ENCODE measurements at places on chromosomes 12 and 14. TPM values are rescaled to one million over a fixed set of nuclear protein-coding genes. Genes with fewer than 3 reads are reported as not detected.
A peak's percentile ranks its signal among the peaks of the same experiment; 100 is the strongest.

GRCh38 chr14:72945356-72946027 lies 19.2 kb downstream of the DCAF4 start:
- H3K36me3 ChIP-seq: no peaks in the 10 kb centered on the region
- no peak for DNase-seq
- H3K27me3 ChIP-seq: no peaks in the 10 kb centered on the region
- no peaks in the 10 kb centered on the region for H3K4me1 ChIP-seq

DNA sequence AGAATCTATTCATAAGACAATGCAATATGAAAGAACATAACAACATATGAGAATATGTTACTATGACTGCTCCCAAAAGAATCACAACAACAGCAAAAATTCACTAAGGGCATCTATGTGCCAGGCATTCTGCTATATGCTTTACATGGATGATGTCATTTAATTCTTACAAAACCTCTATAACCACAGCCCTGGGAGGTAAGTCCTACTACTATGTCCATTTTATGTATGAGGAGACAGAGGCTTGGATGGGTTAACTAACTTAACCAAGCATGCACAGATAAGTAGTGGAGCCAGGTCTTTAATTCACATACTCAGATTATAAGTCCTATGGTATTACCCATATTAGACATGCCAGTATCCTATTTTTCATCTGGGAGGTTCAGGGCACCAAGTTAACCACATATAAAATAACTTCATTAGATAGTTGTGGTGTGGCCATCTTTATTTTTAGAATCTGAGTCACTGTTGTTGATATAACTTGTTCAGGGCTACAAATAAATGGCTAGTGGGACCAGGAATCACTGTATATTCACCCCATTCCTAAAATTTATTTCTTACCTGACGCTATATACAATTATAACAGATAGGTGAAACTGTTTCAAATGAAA lies 33.2 kb upstream of the RAD51AP1 start:
- H3K27me3 ChIP-seq: no peaks in the 10 kb centered on the region
- H3K36me3 ChIP-seq: no peaks in the 10 kb centered on the region
- no peak overlapping the region for H3K27ac ChIP-seq
- no peak overlapping the region for H3K4me3 ChIP-seq

GRCh38 chr14:83309211-83309610 lies 1775.6 kb upstream of the SEL1L start:
- H3K27me3 ChIP-seq: no peaks in the 10 kb centered on the region
- H3K27ac ChIP-seq: no peak overlapping the region
- H3K36me3 ChIP-seq: no peaks in the 10 kb centered on the region

DNA sequence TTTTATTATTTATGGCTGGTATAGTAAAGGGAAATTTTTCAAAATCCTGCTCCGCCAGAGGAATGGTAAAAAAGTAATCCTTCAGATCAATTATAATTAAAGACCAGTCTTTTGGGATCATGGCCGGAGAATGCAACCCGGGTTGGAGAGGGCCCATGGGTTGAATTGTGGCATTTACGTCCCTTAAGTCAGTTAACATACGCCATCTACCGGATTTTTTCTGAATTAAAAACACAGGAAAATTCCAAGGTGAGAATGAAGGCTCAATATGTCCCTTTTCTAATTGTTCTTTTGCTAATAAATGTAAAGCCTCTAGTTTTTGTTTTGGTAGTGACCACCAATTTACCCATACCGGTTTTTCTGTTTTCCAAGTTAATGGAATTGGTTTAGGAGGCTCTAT lies 602.8 kb downstream of the ALG10 start:
- DNase-seq: no peak
- no peak overlapping the region for H3K4me3 ChIP-seq
- no peaks in the 10 kb centered on the region for H3K4me1 ChIP-seq
- no peaks in the 10 kb centered on the region for H3K36me3 ChIP-seq

GRCh38 chr14:72850360-72850759 lies 43.5 kb downstream of the DPF3 start:
- peak; percentile 43 for DNase-seq
- H3K4me1 ChIP-seq: no peaks in the 10 kb centered on the region
- H3K27ac ChIP-seq: no peak overlapping the region
- no peak overlapping the region for H3K4me3 ChIP-seq

Gene JAG2
- 2.0 TPM for total RNA-seq
